ENCODE measurements at places on chromosomes 12 and 14.

DNA sequence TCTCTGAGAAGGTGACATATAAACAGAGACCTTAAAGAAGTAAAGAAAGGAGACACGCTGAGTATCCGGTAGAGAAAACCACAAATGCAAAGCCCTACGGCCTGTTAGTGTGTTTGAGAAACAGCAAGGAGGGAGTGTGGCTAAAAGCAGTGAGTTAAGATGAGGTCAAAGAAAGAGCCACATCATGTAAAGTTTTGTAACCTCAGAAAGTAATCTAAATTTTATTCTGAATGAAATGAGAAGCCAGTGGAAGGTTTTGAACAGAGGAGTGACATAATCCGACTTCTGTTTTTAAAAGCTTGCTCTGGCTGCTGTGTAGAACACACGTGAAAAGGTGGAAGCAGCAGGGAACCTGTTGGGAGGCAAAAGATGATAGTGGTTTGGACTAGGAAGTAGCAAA, 32.6 kb downstream of the PPP2R5E start:
- peak; percentile 12 for DNase-seq

DNA sequence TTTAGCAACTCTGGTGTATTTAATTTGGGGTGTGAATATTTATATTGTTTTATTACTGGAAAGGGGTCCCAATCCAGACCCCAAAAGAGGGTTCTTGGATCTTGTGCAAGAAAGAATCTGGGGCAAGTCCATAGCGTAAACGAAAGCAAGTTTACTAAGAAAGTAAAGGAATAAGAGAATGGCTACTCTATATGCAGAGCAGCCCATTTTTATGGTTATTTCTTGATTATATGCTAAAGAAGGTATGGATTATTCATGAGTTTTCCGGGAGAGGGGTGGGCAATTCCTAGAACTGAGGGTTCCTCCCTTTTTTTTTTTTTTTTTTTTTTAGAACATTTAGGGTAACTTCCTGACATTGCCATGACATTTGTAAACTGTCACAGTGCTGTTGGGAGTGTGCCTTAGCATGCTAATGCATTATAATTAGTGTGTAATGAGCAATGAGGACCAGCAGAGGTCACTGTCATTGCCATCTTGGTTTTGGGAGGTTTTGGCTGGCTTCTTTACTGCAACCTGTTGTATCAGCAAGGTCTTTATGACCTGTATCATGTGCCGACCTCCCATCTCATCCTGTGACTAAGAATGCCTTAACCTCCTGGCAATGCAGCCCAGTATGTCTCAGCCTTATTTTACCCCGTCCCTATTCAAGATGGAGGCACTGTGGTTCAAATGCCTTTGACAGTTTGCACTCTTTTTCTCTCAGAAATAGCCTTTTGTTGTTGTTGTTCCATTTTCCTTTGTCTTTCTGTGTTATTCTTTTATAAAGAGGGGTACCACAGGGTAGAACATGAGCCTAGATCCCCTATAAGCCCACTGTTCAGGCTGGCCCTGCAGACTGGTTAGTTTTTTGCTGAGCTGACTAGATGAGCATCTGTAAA, 75.5 kb upstream of the DCD start:
- DNase-seq: peak; percentile 44

DNA sequence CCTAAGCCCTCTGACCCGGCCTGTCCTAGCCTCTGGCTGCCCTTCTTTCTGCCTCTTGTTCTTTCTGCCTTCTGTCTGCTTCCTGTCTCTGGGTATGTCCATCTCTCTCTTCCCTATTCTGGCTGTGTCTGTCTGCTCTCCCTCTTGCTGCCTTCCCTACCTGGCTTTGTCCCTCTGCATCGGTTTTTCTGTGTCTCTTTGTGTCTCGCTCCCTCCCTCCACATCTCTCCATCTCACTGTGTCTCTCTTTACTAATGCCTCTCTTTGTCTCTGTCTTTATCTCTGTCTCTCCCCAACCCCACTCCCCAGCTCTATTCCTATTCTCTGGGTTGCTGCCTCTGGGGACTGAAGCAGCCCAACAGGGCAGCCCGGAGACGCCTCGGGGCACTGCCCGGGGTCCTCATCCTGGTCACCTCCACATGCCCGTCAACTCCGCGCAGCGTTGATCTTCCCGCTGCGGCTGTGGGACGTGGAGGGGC, 10.1 kb downstream of the SHMT2 start:
- DNase-seq: no peak

GRCh38 chr14:74350211-74350927, 2.1 kb downstream of the VRTN start:
- DNase-seq: no peak

DNA sequence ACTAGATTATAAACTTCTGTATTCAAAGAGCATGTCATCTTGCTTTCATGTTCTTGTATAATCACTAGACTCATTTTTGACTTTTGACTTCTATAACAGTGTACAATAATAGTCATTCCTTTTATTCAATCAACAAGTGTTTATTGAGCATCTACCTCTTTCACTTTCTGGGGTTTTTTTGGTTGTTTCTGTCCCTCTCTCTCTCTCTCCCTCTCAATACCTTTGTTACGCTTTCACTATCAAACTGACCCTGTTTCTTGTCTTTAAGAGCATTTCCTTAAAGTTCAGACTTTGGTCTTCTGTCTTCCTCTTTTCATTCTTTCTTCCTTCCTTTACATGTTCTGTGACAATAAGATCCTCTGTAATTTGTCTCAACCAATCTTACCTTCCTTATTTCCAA, 49.5 kb downstream of the GPR137C start:
- DNase-seq: no peak

DNA sequence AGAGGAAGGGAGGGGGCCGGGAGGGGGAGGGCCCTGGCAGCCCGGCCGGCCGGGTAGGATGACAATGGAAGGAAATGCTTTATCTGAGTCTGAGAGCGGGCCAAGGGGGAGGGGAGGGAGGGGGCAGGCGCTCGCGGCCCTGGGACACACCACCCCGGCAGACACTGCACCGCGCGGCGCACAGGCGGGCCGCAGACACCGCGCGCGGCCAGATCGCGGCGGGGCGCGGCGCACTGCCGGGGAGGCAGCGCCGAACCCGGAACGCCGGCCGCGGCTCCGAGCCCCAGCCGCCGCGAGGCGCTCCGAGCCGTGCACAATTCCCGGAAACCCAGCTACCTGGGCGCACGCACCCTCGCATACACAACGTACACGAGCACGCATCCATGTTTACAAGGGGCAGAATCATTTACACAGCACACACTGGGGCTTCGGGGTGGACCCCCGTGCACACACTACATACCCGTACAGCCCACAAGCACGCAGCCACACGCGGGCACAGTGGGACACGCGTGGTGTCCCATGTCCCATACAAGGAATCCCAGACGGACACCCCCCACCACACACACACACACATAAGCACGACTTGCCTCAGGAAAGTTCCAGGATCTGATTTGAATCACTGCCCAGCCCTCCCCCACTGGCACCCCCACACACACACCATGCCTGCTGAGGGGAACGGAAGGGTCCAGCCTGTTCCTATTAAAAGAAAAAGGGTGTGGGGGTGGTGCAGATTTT, at the start of gene HDAC7:
HDAC7 (minus strand) TSS at position 8 of the 735 bp plus-strand sequence. CDS start 118 bp downstream, outside the sequence.
- DNase-seq: peak; percentile 46

DNA sequence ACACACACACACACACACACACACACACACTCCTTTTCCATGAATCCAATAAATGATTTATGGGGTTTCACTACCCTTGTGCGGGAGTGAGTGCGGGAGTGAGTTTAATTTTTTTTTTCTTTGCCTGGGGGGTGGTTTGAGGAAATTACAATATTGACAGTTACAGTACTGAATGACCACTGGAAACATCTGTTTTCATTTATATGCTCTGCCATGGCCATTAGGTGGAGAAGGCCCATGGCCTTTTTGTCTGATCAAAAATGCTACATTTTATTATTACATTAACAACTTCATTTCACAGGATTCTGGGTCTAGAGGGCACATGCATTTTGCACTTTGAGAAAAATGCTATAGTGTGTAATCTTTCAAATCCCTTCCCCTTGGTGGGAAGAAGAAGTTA, 5.9 kb downstream of the TBX3 start:
- no peak for DNase-seq

DNA sequence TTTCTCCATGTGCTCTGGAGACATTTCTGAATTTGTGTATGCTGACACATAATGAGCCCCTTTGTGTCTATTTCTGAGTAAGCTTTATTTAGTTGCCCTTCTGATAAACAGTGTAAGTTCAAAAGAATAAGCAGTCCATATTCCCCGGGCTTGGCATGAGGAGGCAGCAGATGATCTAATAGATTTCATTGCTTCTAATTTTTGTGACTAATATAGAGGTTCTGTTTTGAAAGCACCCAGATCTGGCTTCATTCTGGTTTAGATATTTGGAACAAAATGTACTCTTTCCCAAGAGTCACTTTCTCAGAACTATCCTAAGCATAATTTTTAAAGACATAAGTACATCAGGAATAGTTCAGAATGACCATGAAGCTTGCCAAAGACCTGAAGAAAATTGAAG, 290.9 kb downstream of the BTG1 start:
- no peak for DNase-seq

DNA sequence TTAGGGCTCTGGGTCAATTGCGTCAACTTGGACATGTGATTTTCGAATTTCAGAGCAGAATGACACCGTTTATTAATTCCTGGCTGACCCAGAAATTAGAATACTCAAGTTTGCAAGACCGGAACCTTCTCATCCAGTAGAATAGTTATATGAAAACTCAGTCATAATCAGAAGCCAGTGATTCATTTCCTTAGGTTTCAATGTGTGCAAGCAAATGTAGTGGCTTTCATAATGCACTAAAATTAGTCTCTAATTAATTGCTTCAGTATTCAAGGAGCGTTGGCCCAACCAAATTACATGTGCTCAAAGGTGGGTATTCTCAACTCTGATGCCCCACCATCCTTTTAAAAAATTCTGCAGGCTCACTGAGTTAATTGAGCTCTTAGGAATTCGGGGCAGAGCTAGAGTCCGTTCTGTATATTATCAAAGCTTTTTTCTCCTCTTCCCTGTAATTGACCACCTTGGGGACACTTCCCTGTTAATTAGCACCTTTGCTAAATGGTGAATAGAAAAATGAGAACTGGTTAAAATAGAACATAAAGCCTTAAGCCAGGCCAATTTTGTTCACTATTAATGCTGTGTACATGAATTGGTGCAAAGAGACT, 55.4 kb downstream of the DAO start:
- no peak for DNase-seq

DNA sequence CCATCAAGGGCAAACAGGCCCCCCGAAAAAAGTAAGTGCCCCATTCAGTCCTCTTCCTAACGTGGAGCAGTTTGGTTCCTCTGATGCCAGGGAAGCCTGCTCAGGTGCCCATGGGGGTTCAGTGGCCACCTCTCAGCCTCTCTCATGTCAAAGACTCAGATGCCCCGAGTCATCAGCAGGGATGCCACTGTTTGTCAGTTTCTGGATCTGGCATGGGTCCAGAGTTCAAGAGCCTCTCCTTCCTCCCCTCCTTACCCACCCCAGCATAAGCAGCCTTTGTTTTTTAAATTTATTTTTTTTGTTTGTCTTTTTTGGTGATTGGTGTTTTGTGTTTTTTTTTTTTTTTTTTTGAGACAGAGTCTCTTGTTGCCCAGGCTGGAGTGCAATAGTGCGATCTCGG, 11.3 kb downstream of the KMT5A start:
- no peak for DNase-seq

DNA sequence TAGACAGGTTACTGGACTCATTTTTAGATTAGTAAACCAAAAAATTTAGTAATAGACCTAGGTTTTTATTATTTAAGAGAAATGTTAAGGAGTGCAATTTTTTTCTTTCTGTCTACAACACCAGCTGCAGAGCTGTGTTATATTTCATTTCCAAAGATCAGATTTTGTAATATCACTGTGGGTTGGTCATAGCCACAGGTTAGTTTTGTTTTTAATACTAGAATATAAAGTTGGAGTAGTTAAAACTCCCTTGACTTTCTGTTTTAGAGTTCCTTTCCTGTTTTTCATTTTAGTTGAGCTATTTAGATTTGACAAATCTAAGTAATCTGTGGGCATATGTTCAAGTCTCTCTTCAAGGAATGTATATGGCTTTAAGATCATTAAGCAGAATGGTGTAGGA, 30.7 kb upstream of the GARIN2 start:
- DNase-seq: no peak

GRCh38 chr12:69007855-69008351, 74.9 kb upstream of the CPM start:
- no peak for DNase-seq

DNA sequence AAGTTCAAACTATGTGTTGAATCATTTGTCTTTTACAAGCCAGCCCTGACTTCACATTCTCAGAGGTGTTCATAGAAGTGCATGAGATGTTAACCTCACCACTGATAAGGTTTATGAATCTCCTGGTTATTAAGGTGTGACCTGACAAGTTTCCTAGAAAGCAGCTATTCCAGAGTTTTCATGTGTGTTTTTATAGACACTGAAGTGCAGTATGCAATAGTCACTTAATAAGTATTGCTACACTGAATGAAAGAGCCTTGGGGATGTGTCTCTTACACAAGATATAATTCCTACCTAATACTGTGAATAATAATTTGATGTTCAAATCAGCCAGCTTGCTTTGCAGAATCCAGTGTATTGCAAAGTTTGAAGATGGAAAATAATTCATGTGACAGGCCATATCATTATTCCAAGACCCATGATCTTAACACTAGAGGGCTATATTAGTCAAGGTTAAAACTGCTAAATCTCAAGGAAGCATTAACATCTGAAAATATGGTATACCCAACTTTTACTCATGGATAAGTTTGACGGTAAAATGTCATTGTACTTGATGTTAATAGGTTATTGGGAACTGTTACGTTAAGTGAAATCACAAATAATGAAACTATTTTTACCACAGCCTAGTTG, 13.0 kb downstream of the SLC25A3 start:
- no peak for DNase-seq

DNA sequence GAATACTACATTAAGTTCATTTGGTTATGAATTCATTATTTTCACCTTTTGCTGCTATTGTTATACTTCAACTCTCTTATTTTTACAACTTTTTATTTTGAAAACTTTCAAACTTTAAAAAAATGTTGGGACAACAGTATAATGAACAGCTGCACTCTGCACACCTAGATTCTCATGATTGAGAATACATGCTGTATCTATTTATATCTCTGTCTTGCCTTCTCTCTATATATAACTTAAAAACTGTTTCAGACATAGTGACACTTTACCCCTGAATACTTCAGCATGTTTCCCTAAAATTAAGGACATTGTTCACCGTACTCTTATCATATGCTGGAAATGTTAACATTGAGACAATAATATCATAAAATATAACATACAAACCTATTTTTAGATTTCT, 237.1 kb downstream of the GPHN start:
- no peak for DNase-seq
